Glutamatergic neuron (in vitro differentiated cells): ENCODE measurements at places on chromosomes 2 and 18.

DNA sequence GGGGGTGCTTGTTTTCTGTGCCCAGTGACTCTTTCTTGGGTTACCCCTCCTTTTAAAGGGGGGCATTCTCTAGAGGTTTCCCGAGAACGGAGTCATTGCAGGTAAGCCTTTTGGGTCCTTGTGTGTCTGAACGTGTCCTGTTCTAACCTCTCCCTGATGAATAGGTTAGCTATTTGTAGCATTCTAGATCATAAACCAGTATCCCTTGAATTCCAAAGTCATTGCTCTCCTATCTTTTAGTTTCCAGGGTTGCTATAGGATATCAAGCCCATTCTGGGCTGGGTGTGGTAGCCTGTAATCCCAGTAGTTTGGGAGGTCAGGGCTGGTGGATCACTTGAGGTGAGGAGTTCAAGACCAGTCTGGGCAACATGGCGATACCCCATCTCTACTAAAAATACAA, 65.9 kb upstream of the YWHAQ start:
- no peak for DNase-seq

GRCh38 chr2:80546766-80547165, 242.2 kb upstream of the LRRTM1 start:
- DNase-seq, result no peak

DNA sequence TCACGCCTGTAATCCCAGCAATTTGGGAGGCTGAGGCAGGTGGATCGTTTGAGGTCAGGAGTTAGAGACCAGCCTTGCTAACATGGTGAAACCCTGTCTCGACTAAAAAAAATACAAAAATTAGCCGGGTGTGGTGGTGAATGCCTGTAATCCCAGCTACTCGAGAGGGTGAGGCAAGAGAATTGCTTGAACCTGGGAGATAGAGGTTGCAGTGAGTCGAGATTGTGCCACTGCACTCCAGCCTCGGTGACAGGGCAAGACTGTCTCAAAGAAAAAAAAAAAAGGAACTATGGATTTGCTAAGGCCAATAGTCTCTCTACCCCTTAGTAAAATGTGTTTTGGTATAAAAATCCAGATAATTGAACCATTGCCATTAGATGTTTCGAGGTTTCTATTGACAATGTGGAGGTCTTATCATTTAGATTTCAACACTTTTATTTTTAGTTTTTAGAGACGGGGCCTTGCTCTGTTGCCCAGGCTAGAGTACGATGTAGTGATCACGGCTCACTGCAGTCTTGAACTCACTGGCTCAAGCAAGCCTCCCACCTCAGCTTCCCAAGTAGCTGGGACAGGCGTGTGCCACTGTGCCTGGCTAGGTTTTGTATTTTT, 1.1 kb upstream of the TXNDC2 start:
- no peak for DNase-seq

DNA sequence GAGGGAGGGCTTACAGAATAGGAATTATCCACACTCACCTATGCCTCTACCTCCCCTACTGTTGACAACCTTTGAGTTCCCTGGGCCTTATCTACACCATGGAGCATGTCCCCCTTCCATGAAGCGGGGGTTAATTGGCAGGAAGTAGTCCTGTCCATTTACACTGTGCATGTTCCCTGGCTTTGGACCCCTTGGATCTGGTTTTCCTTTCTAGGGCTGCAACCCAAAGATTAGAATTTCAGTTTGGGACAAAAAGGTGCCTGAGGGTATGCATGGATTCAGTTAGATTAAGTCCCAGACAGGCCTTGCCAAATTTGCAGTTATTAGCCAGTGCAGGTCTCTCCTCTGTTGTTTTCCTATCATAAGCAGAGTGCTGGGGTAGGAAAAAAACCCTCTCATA, 180.3 kb downstream of the CMPK2 start:
- DNase-seq, result no peak

DNA sequence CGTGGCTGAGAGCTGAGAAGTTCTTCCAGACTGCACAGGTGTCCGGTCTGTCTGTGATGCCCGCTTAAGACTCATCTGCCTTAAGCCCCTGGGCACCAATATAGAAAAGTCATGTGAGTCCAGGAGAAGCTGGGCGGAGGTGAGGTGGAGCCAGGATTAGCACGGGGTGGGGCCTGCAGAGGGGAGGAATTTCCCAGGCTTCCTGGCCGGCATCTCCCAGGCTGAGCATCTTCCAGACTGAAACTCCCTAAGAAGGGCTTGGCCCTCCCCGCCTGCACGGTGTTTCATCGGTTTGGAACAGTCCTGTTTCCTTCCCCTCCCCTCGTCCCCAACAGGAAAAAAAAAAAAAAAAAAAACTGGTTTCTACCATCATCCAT, 270.3 kb downstream of the ATAD2B start:
- DNase-seq, result no peak

DNA sequence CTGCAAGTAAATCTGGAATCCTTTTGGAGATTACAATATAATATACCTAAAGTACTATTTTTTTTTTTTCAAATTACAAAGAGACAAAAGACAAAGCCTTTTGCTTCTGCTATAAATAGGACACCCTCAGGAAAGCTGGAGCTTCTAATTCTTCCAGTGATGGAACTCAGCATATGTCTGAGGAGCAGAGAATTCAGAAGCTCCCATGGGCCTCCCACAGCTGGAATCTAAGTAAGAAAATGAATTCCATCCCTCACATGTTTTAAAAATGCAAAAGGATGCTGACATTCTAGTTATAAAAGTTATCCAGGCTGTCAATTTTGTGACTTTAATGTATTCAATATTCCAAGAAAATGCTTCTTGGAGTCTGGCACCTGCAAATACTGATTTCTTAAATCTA, 571.3 kb upstream of the LRRTM4 start:
- no peak for DNase-seq

DNA sequence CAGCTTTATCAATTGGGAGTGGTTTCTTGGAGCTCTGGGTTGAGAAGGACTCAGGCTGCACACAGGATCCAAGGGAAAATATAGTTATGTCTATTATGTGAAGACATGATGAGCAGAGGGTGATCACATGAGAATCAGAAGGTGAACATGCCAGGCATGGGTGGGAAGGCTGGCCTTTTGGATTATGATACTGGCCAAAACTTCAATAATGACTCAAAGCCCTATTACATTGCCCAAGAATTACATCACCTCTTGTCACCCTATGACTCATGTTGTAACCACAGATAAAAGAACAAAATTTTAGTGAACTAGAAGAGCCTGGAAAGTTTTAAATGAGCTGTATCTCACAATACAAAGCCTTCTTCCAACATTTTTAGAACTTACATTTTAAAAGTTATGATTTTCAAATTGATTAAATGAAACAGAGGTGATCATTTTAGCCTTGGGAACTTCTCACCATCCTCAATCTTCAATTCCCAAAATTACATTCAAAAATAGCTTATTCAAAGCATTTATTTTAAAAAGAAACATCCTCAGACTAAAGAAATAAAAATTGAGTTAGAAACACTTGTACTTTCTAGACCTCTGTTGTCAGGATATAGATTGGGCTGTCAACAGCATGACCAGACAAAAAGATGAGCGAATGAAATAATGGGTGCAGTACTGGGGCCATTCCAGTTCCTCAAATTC, 428.3 kb downstream of the MBD2 start:
- no peak for DNase-seq

GRCh38 chr18:45688833-45689232, 35.1 kb upstream of the SLC14A1 start:
- DNase-seq, result no peak

DNA sequence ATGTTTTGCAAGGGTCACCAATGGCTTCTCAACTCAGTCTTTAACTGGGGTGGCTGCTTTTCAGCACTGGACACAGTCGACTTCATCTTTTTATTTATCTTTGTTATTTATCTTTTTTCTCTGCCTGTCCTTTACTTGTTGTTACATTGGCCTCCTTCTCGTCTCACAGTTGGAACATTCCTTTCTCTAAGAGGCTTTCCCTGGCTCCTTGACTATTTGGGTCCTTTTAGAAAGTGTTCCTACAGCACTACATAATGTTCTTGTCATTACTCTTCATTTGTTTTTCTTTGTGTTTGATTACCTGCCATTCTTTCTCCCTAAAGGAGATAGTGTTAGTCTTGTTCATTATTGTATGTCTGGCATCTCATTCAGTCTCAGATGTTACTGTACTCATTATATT, 122.0 kb downstream of the KIAA1328 start:
- no peak for DNase-seq

DNA sequence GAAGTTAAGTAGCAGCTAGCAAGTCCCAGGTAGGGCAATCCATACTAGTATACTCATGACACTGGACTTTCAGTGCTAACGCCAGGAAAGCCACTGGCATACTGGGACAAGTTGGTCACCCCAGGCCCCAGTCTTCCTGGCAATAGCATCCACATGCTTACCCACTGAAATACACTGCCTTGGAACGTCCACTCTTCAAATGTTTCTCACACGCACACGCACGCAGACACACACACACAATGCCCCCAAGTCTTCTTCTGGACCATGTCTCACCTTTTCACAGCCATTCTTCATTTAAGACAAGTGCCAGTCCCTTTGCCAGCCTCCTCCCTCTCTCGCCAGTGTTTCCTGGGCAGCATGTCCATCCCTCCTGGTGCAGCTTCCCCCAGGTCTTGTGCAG, 8.7 kb upstream of the TEX261 start:
- no peak for DNase-seq

DNA sequence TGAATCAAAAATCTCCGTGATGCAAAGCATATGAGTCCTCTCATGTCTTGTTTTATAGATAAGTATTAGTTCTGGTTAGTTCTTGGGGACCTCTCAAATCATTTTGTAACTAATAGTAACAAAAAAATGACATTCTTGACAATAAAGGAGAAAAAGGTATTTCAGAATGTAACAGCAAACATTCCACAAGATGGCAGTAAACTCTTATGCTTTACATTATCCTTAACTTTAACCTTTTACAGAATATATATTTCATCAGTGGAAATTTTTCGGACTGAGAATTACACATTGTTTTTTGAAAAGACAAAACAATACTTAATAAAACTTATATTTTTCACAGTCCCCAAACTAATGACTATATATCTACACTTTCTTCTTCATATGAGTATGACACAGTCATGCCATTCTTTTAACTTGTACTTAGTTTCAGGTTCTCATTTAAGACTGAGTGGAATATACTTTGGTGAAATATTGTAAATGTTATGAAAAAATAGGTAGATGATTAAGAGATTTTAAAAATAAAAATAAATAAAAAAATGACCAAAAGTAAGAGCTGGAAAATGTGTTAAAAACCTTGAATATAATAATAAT, 142.9 kb upstream of the NXPH2 start:
- DNase-seq, result no peak

GRCh38 chr2:202290970-202291369, 25.4 kb downstream of the NOP58 start:
- no peak for DNase-seq

DNA sequence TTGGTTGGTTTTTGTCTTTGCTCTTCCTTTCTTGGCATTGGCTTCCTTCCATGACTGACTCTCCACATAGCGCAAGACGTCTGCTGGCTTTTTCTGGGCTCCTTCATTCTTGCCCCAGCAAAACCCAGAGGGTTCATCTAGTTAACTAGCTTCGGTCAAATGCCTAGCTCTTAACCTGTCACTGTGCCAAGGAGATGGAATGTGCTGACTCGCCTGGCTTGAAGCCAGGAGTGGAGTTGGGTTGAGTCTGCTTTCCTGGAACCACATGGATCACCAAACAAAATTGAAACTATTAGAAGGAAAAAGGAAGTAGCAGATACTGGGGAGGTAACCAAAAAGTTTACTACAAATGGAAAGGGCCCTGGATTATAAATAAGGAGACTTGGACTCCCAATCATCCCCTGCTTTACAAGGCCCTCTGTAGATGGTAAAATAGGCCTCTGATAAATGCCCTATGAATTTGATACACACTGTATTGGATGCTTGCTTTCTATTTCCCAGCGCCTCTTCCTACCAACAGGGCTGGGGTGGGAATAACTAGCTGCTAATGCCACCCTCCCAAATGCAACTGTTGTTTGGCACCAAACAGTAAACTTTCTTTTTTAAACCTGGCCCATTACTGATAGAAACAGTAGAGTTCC, 11.3 kb downstream of the MALT1 start:
- no peak for DNase-seq

GRCh38 chr2:212030709-212031108, 507.9 kb downstream of the ERBB4 start:
- no peak for DNase-seq

GRCh38 chr2:86249579-86250391, 50.5 kb downstream of the MRPL35 start:
- no peak for DNase-seq

- DNase-seq, result no peak
These were observed 484.8 kb upstream of the CNTNAP5 start for GRCh38 chr2:123540291-123540690.

DNA sequence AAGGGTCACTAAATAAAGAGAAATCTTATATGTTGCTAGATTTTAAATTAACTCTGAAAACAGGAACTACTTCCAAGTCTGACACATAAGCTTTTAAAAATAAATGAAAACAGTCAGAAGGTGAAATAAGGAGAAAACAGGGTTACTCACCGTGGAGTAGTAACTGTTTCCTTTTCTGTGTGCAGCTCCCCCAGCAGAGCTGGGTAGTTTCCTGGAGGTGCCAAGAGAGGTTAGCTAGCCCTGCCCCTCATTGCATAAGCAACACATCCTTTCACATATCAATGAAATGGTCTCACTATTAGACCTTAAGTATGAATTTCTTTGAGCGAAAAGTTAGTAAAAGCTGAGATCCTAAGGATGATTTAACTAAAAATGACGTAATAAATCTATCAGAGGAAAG, 54.0 kb upstream of the GPR75 start:
- DNase-seq, result no peak

- DNase-seq, result no peak
These were observed 146.3 kb upstream of the LMAN1 start for GRCh38 chr18:59505356-59505755.

- no peak for DNase-seq
These were observed 3.4 kb downstream of the SGPP2 start for GRCh38 chr2:222427646-222428301.

DNA sequence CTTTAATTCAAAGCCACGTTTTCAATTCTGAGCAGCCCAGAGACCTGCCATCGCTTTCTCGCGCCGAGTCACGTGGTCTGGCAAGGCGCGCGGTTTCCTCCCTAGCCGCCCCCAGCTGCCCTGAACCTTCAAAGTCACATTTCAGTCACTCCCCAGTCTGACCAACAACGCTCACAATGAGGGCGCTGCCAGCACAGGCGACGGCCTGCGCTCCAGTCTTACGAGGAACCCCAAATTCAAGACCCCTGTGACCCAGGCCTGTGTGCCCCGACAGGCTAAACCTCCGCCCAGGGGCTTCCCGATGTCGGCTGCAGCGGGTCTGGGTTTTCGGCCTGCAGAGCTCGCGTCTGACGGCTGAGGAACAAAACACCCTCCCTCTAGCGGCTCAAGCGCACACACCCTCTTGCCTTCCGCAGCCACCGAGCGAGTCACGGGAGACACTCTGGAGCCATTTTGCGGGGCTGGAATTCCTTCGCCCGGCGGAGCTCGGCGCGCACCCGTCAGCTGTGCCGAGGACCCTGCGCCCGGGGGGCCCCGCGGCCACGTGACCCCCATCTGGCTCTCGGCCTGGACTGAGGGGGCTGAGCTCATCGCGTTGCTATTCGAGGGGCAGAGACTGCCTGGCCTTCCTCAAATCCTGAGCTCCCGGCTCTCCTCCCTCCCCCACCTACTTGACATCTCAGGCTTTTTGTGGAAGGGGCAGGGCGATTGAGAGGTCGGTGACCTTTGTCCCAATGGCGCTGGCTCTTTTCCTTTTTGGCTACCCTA, 69.9 kb upstream of the ITGB6 start:
- DNase-seq, result peak; percentile 93

- no peak for DNase-seq
These were observed 19.5 kb downstream of the MYO1B start for GRCh38 chr2:191264647-191265081.
